ENCODE measurements at places on chromosomes 12 and 14. TPM values are rescaled to one million over a fixed set of nuclear protein-coding genes. Genes with fewer than 3 reads are reported as not detected.

The CCDC184 gene
- 0.82 TPM for total RNA-seq

The PLEKHG7 gene
- total RNA-seq, result not detected

The CMA1 gene
- not detected for total RNA-seq

The TMEM121 gene
- 10.1 TPM for total RNA-seq

The FBXO21 gene
- total RNA-seq, result 82.1 TPM

The CNPY2 gene
- 150 TPM for total RNA-seq

The CEP170B gene
- total RNA-seq, result 51.9 TPM

The OAS1 gene
- 6.0 TPM for total RNA-seq

The OR4K15 gene
- not detected for total RNA-seq

The CYP46A1 gene
- total RNA-seq, result not detected

The SYNE3 gene
- total RNA-seq, result 3.1 TPM

All from kidney epithelial cell (primary cell).